ENCODE measurements at places on chromosomes 2 and 18. TPM values are rescaled to one million over a fixed set of nuclear protein-coding genes. Genes with fewer than 3 reads are reported as not detected.

SNRNP200 gene
- total RNA-seq: 50.4 TPM

CCDC102B gene
- total RNA-seq: 7.6 TPM

DES gene
- total RNA-seq: 41.5 TPM

SERPINB13 gene
- total RNA-seq: not detected

ACKR3 gene
- 1.9 TPM for total RNA-seq

ABCG5 gene
- total RNA-seq: 0.07 TPM

UGT1A4 gene
- total RNA-seq: not detected
